Upper lobe of left lung (tissue), 6 donors: ENCODE measurements at places on chromosomes 7 and 10. TPM values are rescaled to one million over a fixed set of nuclear protein-coding genes. Genes with fewer than 3 reads are reported as not detected.

DNA sequence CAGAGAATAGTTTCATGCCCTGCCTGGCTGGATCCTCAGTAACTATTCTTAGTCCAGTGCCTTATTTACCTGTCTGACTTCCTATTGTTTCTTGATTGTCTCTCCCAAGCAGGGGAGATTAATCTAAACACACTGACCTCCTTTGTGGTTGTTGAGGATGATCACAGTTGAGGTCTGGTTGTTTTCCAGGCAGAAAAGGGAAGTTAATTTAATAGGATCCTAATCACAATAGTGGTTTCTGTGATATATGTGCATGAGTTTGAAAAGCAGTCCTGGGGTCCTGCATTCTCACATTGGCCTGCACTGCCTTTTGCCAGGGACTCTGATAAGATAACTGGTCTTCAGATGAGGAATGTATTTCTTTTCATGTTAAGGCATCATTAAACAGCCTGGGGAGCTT is 130.1 kb downstream of the SND1 start:
- DNase-seq = no peak

The OGDHL gene
- total RNA-seq = not detected

The SPDYE2B gene
- total RNA-seq = not detected

DNA sequence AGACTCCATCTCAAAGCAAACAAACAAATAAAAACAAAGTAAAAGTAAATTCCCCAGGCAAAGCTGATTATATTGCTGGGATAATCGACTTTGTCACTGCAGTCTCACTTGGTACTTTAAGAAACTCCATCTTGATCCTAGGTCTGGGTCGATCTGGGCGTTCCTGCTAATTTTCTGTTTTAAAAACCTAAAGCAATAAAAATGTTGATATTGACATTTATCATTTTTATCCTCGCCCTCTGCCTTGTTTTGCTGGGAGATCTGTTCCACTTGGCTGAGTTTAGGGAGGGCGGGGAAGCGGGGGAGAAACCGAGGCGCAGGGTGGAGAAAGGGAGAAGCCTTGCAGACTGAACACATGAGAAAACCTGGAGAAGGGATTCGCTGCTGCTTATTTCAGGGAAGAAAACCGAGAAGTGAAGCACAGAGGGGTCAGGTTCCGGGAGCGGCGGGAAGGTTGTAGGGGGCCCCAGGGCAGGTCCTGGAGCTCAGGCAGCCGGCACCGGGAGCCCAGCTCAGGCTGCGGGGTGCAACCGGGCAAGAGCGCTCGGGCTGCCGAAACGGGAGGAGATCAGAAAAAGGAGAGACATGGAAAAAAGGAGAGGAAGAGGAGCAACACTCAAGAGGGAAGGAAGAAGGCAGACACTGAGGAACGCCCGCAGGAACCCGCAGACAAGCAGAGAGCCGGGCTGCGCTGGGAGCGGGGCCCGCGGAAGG is 27.3 kb upstream of the KMT2C start:
- DNase-seq = no peak

DNA sequence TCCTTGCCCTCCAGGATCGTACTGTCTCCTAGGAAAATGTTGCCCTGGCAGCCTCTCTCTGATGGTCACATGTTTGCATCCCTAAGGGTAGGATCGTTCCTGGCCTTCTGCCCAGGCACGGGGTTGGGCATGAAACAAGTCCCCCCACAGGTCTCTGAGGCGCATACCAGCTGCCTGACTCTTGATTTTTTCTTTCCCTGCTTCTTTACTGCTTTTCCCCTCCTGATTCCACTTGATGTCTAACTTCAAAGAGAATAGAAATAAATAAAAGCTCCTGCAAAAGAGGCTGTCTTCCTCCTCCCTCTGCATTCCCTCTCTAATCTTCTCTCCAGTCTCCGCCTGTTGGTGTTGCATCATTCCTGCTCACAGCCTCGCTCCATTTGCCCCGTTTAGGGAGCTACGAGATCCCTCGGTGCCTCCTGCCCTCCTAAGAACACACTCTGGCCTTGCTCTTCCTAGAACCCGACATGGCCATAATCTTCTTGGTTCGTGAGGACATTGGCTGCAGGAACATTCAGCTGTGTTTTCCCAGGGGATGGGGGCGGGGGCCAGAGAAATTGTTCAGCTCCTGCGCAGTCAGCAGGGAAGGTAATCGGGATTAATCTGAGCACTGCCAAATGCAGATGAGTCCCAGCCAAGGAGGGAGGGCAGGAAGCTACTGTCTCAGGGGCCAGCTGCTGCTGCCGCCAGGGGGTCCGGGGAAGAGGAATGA is 26.0 kb downstream of the LEP start:
- DNase-seq = no peak

- no peak for DNase-seq
Measured at GRCh38 chr7:44431091-44431608, 59.3 kb downstream of the NUDCD3 start.

GRCh38 chr10:97046456-97047082 is 139.2 kb downstream of the SLIT1 start:
- DNase-seq = peak; percentile 64

DNA sequence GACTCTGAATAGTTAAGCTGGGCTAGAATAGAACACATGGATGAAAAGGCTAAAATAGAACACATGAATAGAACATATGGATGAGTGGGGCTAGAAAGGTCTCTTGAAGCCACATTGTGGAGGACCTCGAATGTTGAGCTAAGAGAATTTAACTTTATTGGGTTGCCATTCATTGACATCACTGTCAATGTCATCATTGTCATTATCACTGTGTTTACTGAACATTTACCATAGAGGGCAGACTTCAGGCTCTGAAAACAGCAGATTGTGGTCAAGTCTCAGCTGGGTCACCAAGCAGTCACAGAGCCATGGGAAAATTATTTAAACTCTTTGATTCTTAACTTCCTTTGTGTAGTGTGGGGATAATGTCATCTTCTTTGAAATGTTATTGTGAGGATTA is 80.4 kb downstream of the WDFY4 start:
- DNase-seq = no peak

DNA sequence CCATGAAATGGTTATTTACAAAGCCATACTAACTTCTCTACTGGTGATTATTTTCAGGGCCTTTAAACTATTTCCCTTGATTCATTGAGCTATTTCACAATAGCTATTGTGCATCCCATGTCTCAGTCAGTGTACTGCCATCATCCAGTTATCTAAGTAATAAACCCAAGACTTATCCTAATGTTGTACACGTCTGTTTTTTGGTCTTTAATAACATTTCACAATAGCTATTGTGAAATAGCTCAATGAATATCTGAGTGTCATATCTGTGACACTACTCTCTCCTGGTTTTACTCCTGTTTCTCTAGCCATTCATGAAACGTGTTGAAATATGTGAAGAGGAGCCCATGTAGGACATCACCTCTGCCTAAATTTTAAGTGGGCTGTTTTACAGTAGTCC is 36.5 kb upstream of the TMEM140 start:
- no peak for DNase-seq

The SLC29A4 gene
- total RNA-seq = 1.8 TPM

The ARID5B gene
- total RNA-seq = 20.2 TPM

- DNase-seq = no peak
Measured at GRCh38 chr10:44233561-44234482, 151.1 kb downstream of the CXCL12 start.

The IGF2BP3 gene
- total RNA-seq = not detected

GRCh38 chr10:75180592-75180991 is 30.0 kb upstream of the VDAC2 start:
- DNase-seq = no peak

The POU6F2 gene
- 1.4 TPM for total RNA-seq

- DNase-seq = no peak
Measured at GRCh38 chr10:21032587-21033319, 135.6 kb upstream of the NEBL start.

DNA sequence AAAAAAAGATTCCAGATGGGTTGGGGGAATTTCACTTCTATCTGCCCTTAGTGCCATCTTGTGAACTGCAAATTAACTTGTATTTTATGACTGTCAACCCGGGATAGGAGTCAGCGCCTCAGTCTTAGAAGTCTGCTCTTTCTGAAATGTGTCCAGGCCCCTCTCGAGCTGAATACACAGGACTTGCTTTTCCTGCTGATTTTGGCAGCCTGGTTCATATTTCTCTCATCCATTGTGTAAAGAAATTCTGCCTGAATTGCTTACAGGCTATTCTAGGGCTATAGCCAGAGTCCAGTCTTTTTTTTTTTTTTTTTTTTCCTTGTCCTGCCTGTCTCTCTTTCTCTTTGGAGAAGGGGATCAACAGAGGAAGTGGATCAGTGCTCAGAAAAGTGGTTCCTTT is 24.6 kb downstream of the GATA3 start:
- DNase-seq = no peak

DNA sequence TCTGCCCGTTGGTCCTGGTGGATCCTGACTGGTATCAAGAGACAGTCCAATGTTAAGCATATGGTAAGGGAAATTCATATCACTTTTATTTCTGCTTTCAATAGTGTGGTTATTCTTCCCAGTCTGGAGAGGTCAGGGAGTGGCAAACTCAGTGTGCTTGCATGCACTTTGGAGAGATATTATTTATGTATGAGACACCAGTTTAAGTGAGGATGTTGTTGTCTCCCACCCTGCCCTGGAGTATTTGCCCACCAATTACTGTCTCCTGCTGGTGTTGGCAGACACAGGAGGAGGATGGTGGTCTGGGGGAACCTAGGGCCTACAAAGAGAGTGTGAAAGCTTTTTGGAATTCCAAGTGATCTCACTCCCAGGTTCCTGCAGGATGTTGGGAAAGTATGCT is 59.7 kb downstream of the OR13A1 start:
- DNase-seq = no peak

- DNase-seq = no peak
Measured at GRCh38 chr7:53609185-53609584, 573.8 kb downstream of the POM121L12 start.

The SPDYE1 gene
- not detected for total RNA-seq

- no peak for DNase-seq
Measured at GRCh38 chr10:69644658-69645295, 14.7 kb downstream of the FAM241B start.
